A549 treated with Mapracorat at 1 μM for 4 hours (cell line): ENCODE measurements at places on chromosomes 5 and 9. TPM values are rescaled to one million over a fixed set of nuclear protein-coding genes. Genes with fewer than 3 reads are reported as not detected.

FAT2 gene
- 0.04 TPM in 1 of 5 replicates, not detected in the others for total RNA-seq

TNC gene
- 0.43 to 1.2 TPM (median 0.69 TPM) in 5 replicates for total RNA-seq

INSL4 gene
- total RNA-seq, result 13.9 to 20.2 TPM (median 15.8 TPM) in 5 replicates

SPATA6L gene
- 1.6 to 2.5 TPM (median 2.4 TPM) in 5 replicates for total RNA-seq

FGF18 gene
- 1.2 to 1.5 TPM (median 1.2 TPM) in 5 replicates for total RNA-seq

PKD2L2 gene
- total RNA-seq, result 0.07 TPM in 1 of 5 replicates, not detected in the others

CCL19 gene
- not detected in 5 replicates for total RNA-seq

TAF11L4 gene
- not detected in 5 replicates for total RNA-seq

DOCK2 gene
- total RNA-seq, result 0.84 to 3.5 TPM (median 2.5 TPM) in 5 replicates

SLC46A2 gene
- total RNA-seq, result not detected in 5 replicates

GHR gene
- 0.03 to 0.07 TPM (median 0.06 TPM) in 3 of 5 replicates, not detected in the others for total RNA-seq

EIF4E1B gene
- not detected in 5 replicates for total RNA-seq
